ENCODE measurements at places on chromosomes 7 and 10. TPM values are rescaled to one million over a fixed set of nuclear protein-coding genes. Genes with fewer than 3 reads are reported as not detected.
A peak's percentile ranks its signal among the peaks of the same experiment; 100 is the strongest.

DNA sequence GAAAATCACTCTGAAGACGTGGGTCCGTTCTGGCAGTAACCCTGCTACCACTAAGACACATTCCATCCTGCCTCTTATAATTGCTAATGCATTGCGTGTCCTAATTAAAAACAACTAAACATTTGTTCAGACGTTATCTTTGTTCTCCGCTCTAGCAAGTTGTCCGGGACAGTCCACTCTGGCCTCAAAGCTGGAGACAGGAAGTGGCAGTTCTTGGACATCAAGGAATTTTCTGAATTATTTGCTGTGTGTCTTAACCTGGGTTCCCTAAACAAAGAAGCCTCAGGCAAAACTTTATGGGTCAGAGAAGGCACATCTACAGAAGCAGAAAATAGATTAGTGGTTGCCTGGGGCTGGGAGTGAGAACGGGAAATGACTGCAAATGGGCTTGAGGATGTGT lies 199.1 kb downstream of the CALN1 start:
- H3K36me3 ChIP-seq: no peaks in the 10 kb centered on the region
- no peak overlapping the region for H3K27ac ChIP-seq
- H3K4me1 ChIP-seq: no peaks in the 10 kb centered on the region
- H3K4me3 ChIP-seq: no peak overlapping the region
- no peak for DNase-seq

DNA sequence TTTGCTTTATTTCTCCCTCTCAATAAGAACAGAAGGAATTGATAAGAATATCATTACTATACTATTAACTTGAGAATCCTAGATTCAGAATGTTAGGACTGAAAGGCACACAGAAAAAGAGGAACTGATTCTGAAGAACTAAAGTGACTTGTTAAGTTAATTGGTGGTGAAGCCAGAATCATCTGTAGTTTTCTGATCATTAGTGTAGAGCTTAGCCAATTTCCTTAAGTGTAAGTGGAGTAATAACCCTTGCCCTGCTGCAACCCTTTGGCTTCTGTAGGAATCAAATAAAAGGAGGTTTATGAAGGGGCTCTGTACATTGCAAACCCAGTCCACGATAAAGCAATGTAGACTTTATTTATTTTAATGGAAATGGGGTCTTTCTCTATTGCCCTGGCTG lies 1186.0 kb downstream of the SORCS3 start:
- H3K4me3 ChIP-seq: no peak overlapping the region
- no peaks in the 10 kb centered on the region for H3K4me1 ChIP-seq
- H3K27me3 ChIP-seq: no peaks in the 10 kb centered on the region
- no peak for DNase-seq
- H3K27ac ChIP-seq: no peak overlapping the region

DNA sequence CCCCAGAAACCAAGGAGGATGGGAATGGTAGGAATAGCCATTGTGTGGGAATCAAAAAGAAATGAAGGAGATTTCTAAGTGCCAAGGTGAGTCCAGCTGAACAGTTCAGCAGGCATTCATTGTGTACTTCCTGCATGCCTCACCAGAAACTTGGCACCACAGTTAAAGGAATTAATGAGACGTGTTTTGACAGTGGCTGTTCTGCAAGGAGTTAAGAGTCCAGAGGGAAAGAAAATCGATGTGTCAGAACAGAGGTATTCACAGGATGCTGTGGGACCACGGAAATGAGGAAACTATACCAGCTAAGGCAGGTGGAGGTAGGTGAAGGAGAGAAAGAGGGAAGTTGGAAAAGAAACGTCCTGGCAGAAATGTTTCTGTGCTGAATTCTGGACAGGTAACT lies 78.1 kb downstream of the PRKCQ start:
- DNase-seq: no peak
- no peaks in the 10 kb centered on the region for H3K27me3 ChIP-seq
- no peaks in the 10 kb centered on the region for H3K4me1 ChIP-seq
- no peak overlapping the region for H3K4me3 ChIP-seq
- no peaks in the 10 kb centered on the region for H3K36me3 ChIP-seq

PKD1L1 gene
- total RNA-seq: 0.50 TPM

DNA sequence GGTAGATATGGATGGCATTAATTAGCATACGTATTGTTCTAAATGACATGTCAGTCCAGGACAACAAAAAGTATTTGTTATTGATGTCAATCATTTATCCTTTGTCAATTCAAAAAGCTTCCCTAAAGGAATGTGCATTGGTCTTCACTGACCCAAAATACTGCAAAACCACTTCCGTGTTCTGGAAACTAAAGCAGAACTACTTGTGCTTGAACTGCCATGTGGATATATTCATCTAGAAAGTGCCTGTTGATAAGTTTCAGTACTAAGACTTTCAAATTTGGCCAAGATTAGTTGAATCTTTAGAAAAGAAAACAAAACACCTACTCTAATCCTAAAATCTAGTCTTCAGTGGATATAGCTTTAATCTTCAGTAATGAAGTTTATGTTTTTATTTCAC lies 242.1 kb upstream of the PPP1R3A start:
- H3K4me1 ChIP-seq: no peaks in the 10 kb centered on the region
- no peak for DNase-seq
- no peaks in the 10 kb centered on the region for H3K36me3 ChIP-seq
- no peak overlapping the region for H3K4me3 ChIP-seq
- H3K27me3 ChIP-seq: no peaks in the 10 kb centered on the region

DNA sequence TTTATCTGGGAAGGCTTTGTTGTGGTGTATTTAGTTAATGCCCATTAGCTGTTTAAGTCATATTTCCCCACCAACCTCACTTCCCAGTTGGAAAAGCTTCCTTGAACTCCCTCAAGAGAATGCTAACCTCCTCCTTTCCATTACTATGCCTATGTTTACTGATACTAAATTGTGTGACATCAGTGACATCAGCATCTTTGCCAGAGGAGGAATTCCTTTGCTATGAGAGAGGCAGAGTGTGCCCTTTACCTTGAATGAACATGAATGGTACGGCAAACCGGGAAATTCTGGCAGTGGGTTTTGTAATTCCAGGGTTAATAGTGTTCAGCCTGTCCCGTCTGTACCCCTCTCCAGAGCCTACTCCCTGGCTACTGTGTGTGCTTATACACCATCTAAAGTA lies 22.1 kb upstream of the GLCCI1 start:
- H3K36me3 ChIP-seq: no peaks in the 10 kb centered on the region
- no peak overlapping the region for H3K27ac ChIP-seq
- no peaks in the 10 kb centered on the region for H3K4me1 ChIP-seq
- no peaks in the 10 kb centered on the region for H3K27me3 ChIP-seq

TDRD1 gene
- 0.13 TPM for total RNA-seq

GIMAP4 gene
- total RNA-seq: 18.3 TPM

VSTM4 gene
- 21.4 TPM for total RNA-seq

SGCE gene
- 72.6 TPM for total RNA-seq

CAV1 gene
- total RNA-seq: 638 TPM

GRCh38 chr7:690478-691360 lies 35.8 kb upstream of the DNAAF5 start:
- no peak for DNase-seq
- H3K27ac ChIP-seq: no peak overlapping the region
- no peak overlapping the region for H3K4me3 ChIP-seq
- H3K27me3 ChIP-seq: no peaks in the 10 kb centered on the region
- no peaks in the 10 kb centered on the region for H3K36me3 ChIP-seq

GRCh38 chr7:78018641-78019446 lies 220.3 kb downstream of the PHTF2 start:
- peak overlapping the region; percentile 66 for H3K4me3 ChIP-seq
- peak overlapping the region; percentile 99 for H3K27ac ChIP-seq
- H3K36me3 ChIP-seq: no peaks in the 10 kb centered on the region
- no peaks in the 10 kb centered on the region for H3K27me3 ChIP-seq
- peaks cover 30% of the 10 kb centered on the region for H3K4me1 ChIP-seq

UPK3B gene
- total RNA-seq: 0.75 TPM

- H3K4me3 ChIP-seq: no peak overlapping the region
- H3K4me1 ChIP-seq: no peaks in the 10 kb centered on the region
- H3K27ac ChIP-seq: no peak overlapping the region
- no peaks in the 10 kb centered on the region for H3K27me3 ChIP-seq
These were observed 44.6 kb upstream of the BICC1 start for GRCh38 chr10:58467931-58468635.

DNA sequence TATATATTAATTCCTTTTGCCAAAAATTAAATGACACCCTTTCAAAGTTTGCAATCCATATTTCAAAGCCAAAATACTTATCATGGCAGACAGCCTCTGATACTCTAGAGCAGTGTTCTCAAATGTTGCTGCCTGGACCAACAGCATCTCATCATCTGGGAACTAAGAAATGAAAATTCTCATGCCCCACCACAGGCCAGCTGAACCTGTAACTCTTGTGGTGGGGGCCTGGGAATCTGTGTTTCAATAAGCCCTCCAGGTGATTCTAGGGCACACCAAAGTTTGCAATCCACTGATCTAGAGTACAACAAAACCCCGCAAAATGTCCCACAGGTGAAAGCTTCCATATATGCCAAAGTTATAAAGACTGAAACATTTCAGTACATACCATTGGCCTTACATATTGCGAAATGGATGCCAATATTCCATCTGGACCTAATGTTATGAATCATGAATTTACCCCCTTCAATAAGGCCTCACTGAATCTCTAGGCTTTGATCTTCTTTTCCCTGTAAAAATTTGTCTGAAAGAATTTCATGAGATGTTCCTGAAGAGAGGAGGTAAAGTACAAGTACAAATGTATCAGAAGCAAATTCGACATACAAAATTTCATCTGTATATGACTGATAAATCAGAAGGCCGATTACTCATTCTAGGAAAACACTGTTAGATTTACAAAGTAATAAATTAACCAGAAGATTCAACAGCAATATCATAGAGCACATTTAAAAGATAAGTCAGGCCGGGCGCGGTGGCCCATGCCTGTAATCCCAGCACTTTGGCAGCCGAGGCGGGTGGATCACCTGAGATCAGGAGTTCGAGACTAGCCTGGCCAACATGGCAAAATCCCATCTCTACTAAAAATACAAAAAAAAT lies 25.3 kb upstream of the EPC1 start:
- no peaks in the 10 kb centered on the region for H3K36me3 ChIP-seq
- no peak for DNase-seq
- H3K27me3 ChIP-seq: no peaks in the 10 kb centered on the region
- no peak overlapping the region for H3K27ac ChIP-seq

GRCh38 chr7:25864511-25864910 lies 287.5 kb upstream of the NFE2L3 start:
- H3K36me3 ChIP-seq: no peaks in the 10 kb centered on the region
- peaks cover 88% of the 10 kb centered on the region for H3K27me3 ChIP-seq
- peaks cover 7% of the 10 kb centered on the region for H3K4me1 ChIP-seq
- no peak overlapping the region for H3K4me3 ChIP-seq

- H3K4me1 ChIP-seq: no peaks in the 10 kb centered on the region
- no peaks in the 10 kb centered on the region for H3K36me3 ChIP-seq
- H3K27me3 ChIP-seq: no peaks in the 10 kb centered on the region
- no peak for DNase-seq
- H3K27ac ChIP-seq: no peak overlapping the region
- H3K4me3 ChIP-seq: no peak overlapping the region
These were observed 186.3 kb upstream of the KCTD7 start for GRCh38 chr7:66442385-66442784.

DNA sequence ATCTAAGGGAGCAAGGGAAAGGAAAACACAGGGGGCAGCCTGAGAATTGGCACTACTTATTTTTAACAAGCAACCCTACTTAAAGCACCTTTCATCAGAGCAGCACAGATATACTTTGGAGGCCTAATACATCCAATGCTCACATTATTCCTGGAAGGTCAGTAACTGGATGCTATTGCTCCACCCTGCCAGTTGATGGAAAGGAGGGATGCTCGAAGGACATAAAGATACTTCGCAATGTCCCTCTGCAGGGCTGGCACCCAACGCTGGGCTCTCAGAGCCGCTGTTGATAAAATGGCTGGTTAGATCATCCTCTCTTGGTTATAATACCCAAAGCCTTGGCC lies 307.9 kb upstream of the AOAH start:
- no peaks in the 10 kb centered on the region for H3K36me3 ChIP-seq
- peaks cover 26% of the 10 kb centered on the region for H3K4me1 ChIP-seq
- H3K27me3 ChIP-seq: no peaks in the 10 kb centered on the region
- no peak for DNase-seq
- H3K4me3 ChIP-seq: no peak overlapping the region

DNA sequence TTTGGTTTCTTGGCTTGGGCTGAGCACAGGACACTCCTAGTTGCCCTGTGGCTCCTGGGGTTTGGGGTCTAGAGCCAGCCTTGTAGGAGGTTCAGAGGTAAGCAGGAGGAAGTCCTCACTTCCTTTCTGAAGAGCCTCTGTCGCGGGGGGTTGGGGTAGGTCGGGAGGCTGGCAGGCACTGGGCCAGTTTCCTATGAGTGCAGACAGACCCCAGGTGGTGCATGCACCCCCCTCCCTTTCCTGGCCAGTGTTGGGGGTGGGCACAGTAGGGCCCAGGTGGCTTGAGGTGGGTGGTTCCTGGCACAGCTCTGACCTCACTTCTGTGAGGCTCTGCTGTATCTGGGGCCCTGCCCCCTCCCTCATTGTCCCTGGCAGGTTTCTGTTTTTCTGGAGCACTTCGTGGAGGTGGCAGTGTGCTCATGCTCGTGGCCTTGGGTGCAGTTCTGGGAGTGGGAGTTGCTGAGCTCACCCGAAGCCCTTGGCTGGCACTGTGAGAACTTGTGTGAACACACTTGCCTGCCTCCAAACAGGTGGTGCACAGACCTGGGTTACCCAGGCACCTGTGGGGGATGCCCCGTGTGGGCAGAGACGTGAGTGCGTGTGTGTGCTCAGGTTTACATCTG lies 1.8 kb downstream of the PALD1 start:
- DNase-seq: no peak
- H3K27me3 ChIP-seq: no peaks in the 10 kb centered on the region
- H3K4me1 ChIP-seq: peaks cover 66% of the 10 kb centered on the region
- H3K4me3 ChIP-seq: peak overlapping the region; percentile 75

AGBL3 gene
- total RNA-seq: 0.66 TPM

- no peaks in the 10 kb centered on the region for H3K36me3 ChIP-seq
- H3K27me3 ChIP-seq: no peaks in the 10 kb centered on the region
- no peak overlapping the region for H3K4me3 ChIP-seq
- H3K4me1 ChIP-seq: no peaks in the 10 kb centered on the region
These were observed 150.4 kb upstream of the GNAI1 start for GRCh38 chr7:79984210-79984609.

- peaks cover 11% of the 10 kb centered on the region for H3K4me1 ChIP-seq
- H3K4me3 ChIP-seq: no peak overlapping the region
- no peak for DNase-seq
- H3K27ac ChIP-seq: no peak overlapping the region
These were observed 5.9 kb downstream of the ZNF488 start for GRCh38 chr10:47378183-47378510.
